H9 (cell line): ENCODE measurements at places on chromosomes 11 and 22.

DNA sequence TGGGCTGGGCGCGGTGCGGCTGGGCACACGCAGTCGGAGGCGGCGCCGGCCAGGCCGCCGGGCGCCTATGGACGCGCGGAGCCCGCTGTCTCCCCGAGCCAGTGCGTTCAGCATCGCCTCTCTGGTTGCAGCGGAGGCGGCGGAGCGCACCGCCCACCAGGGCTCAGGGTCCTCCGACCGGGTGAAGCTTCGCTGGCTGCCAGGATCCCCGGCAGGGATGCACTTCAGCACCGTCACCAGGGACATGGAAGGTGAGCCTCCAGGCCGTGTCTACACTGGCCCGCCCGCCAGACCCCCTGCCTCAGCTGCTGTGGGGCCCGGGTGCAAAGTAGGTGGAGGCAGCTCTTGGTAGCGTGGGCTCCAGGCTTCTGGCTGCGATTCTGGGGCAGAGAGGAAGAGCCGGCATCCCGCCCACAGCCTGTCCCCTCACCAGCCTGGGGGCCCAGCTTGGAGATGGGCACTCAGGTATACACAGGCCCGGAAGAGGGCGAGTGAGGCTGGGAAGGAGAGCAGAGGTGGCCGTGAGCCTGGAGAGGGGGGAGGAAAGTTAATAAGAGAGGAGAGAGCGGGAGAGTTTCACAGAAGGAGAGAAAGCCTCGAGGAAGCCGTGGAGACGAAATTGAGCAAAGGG is 1.0 kb upstream of the TBX1 start:
- peak; percentile 56 for DNase-seq

DNA sequence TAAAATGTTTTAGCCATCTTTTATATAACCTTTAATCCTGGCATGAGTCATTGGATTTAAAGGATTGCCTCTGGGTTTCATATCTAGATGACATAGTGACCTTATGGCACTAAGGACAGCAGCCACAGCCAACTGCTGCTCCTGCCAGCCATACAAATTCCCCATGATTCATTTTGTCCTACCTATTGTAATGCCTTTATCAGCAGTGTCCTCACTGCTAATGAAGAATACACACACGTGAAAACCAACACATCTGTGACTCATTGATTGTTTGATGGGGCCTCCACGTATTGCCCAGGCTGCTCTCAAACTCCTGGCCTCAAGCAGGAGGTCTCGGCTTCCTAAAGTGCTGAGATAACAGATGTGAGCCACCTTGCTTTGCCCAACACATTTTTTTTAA is 1.8 kb downstream of the LDHAL6A start:
- DNase-seq = no peak

DNA sequence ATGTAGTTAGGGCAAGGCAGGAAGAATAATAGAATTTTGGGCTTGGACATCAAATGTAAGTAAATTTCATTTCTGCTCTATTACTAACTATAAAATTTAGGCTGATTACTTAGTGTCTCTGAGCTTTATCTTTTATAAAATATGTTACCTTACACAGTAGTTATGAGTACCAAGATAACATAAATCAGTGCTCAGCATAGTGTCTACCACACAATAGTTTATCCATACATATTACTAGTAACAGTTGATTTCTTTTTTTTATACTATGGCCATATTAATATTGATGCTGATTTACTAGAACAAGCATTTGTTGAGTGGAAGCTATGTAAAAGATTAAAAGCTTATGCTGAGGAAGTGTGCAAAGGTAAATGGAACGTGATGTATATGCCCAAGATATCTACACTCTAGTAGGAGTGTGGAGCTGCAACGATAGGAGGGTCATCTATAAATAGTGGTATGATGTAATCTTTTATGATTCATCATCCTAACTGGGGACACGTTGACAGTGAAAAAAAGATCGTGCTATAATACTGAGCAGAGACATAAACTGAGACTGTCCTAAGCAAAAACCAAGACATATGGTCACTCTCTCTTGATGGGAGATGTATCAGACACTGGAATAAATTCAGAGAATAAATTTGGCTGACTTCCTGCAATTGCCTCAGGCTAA is 8.7 kb upstream of the SLC5A12 start:
- DNase-seq = no peak

- DNase-seq = no peak
Observed at GRCh38 chr11:110491577-110492320, 62.0 kb downstream of the FDX1 start.

GRCh38 chr11:75022296-75022695 is 33.6 kb downstream of the NEU3 start:
- no peak for DNase-seq

- no peak for DNase-seq
Observed at GRCh38 chr22:48528221-48528915, 1299.3 kb downstream of the BRD1 start.

GRCh38 chr11:2578929-2579270 is 120.9 kb downstream of the KCNQ1OT1 start:
- DNase-seq = no peak

GRCh38 chr11:27703481-27703880 is 3.2 kb upstream of the BDNF start:
- DNase-seq = no peak

DNA sequence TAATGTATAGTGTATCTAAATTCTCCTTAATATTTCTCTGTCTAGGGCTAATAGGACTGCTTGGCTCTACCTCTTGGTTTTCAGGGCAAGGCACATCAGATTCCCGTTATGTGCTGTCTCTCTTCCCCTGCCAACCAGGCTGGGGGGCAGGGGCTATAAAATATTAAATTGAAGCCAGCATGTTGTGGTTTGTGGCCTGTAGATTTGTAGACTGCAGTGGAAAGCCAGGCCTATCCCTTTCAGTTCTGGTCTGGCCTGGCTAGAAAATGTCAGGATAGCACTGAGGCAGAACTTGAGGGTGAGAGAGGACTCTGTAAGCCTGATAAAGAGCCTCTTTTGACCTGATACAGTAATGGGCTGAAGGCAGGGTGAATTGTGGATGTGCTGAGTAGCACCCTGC is 14.4 kb upstream of the GRK2 start:
- DNase-seq = no peak
